ENCODE measurements at places on chromosomes 3 and 15. TPM values are rescaled to one million over a fixed set of nuclear protein-coding genes. Genes with fewer than 3 reads are reported as not detected.
A peak's percentile ranks its signal among the peaks of the same experiment; 100 is the strongest.

GRCh38 chr15:75695220-75695619 lies 17.4 kb downstream of the CSPG4 start:
- no peaks in the 10 kb centered on the region for H3K27me3 ChIP-seq
- no peak overlapping the region for H3K27ac ChIP-seq
- H3K4me1 ChIP-seq: peaks cover 51% of the 10 kb centered on the region

CCDC9B gene
- total RNA-seq: 36.0 TPM

DNA sequence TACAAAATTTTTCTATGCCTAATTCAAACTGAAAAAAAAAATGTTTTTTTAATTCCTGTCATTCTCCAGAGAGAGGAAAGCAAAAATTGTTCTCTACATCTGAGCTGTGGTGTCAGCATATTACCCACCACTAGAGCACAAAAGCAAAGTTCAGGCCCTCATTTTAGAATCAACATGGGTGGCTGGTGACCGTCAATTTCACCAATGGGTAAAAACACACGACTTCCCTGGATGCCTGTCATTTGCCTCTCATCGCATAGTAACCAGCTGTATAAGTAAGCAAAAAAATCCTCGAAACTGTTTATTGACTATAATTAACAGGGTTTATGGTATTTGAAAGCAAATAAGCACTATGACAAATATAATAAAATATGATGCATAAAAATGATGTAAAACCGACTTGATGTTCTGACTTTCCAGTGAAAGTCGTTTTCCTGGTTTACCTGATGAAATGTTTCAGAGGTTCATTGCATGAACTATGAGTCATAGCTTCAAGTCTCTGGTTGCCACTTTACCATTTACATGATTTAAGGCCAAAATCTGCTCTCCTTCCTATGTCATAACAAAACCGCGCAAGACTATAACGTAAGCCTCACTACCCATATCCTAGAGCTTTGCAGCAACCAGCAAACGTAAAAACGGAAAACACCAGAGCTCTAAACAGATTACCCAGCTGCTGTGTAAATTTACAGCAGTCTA lies 60.5 kb downstream of the THBS1 start:
- DNase-seq: peak; percentile 85
- peaks cover 14% of the 10 kb centered on the region for H3K4me1 ChIP-seq
- peak overlapping the region; percentile 50 for H3K4me3 ChIP-seq

- H3K4me1 ChIP-seq: peaks cover 11% of the 10 kb centered on the region
- no peak overlapping the region for H3K27ac ChIP-seq
- DNase-seq: no peak
- no peaks in the 10 kb centered on the region for H3K27me3 ChIP-seq
- H3K4me3 ChIP-seq: no peak overlapping the region
Observed at GRCh38 chr3:193896419-193896818, 239.5 kb upstream of the HES1 start.

DNA sequence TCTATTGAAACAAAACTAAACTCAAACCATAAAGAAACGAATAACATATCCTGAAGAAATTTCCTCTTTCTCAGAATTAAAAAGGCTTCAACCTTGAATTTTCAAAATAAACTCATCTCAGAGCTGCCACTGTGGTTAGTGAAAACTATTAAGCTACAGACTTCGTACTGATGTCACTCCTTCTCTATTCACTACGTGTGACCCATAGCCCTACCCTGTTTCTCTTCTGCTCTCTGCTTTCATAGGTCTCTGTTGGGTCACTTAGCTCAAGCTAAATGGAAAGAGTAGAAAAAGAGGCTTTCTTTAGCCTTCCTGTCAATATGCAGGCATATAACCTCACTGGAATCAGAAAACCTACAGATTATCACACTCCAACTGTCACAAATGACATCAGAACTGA lies 126.6 kb upstream of the MME start:
- H3K36me3 ChIP-seq: no peaks in the 10 kb centered on the region
- no peak overlapping the region for H3K27ac ChIP-seq
- peaks cover 11% of the 10 kb centered on the region for H3K4me1 ChIP-seq
- DNase-seq: no peak
- H3K4me3 ChIP-seq: no peak overlapping the region

GRCh38 chr3:171704002-171704401 lies 106.3 kb downstream of the PLD1 start:
- H3K27me3 ChIP-seq: no peaks in the 10 kb centered on the region
- H3K4me3 ChIP-seq: no peak overlapping the region
- DNase-seq: peak; percentile 58
- H3K4me1 ChIP-seq: no peaks in the 10 kb centered on the region
- H3K27ac ChIP-seq: no peak overlapping the region

GRCh38 chr3:23575697-23576096 lies 230.1 kb upstream of the UBE2E1 start:
- peak; percentile 16 for DNase-seq
- peaks cover 31% of the 10 kb centered on the region for H3K4me1 ChIP-seq
- no peak overlapping the region for H3K4me3 ChIP-seq
- H3K27ac ChIP-seq: peak overlapping the region; percentile 63
- no peaks in the 10 kb centered on the region for H3K27me3 ChIP-seq
- peaks cover 7% of the 10 kb centered on the region for H3K36me3 ChIP-seq

DNA sequence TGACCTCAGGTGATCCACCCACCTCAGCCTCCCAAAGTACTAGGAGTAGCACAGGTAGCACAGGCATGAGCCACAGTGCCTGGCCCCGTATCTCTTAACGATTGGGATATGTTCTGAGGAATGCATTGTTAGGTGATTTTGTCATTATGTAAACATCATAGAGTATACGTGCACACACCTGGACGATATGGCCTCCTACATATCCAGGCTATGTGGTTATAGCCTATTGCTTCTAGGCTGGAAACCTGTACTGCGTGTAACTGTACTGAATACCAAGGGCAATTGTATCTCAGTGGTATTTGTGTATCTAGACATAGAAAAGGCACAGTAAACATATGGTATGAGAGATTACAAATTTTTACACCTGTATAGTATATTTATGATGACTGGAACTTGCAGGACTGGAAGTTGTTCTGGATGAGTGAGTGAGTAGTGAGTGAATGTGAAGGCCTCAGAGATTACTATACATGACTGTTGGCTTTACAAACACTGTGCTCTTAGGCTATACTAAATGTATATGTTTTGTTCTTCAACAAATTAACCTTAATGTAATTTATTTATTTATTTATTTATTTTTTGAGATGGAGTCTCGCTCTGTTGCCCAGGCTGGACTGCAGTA lies 120.7 kb downstream of the MBNL1 start:
- no peaks in the 10 kb centered on the region for H3K27me3 ChIP-seq
- peaks cover 25% of the 10 kb centered on the region for H3K4me1 ChIP-seq

- H3K4me1 ChIP-seq: no peaks in the 10 kb centered on the region
- peaks cover 11% of the 10 kb centered on the region for H3K27me3 ChIP-seq
- H3K27ac ChIP-seq: no peak overlapping the region
- no peak overlapping the region for H3K4me3 ChIP-seq
- H3K36me3 ChIP-seq: no peaks in the 10 kb centered on the region
Observed at GRCh38 chr15:77944002-77944867, 133.3 kb downstream of the TBC1D2B start.

GRCh38 chr3:194592798-194593752 lies 40.1 kb downstream of the TMEM44 start:
- H3K4me1 ChIP-seq: peaks cover 7% of the 10 kb centered on the region
- no peaks in the 10 kb centered on the region for H3K27me3 ChIP-seq
- H3K36me3 ChIP-seq: peaks cover 7% of the 10 kb centered on the region
- peak; percentile 97 for DNase-seq
- H3K4me3 ChIP-seq: peak overlapping the region; percentile 12
- no peak overlapping the region for H3K27ac ChIP-seq

DNA sequence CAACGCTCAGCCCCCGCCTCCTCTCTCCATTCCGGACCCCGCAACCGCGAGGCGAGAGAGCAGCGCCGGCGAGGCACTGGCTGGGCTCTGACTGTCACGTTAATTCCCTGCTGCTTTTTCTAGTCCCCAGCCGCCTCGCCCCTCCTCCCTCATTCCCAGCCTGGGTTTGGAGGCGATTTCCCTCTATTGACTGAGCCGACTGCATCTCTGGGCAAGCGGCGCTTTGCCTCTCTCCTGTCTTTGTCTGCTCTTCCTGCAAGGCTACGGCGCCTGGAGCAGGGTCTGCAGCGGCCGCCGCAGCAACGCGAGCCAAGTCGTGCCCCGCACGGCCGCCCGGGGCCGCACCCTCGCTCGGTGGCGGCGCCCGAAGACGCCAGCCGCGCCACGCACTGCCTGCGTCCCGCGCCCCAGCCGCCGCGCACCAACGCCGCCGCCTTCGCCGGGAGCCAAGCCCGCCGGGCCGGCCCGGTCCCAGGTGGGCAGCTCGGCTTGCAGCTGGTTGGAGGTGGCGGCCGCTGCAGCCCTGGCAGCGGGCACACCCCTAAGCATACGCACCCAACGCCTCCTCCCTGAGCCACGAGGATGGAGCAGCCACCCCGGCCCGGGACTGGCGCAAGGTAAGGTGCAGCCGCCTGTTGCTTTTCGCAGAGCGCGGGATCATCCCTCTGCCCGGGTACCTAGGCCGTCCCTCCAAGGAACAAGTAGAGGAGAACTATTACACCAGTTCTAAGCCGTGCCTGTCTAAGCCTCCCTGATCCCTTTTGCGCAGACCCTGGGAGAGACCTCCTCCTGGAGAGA lies at the start of gene LRRC3B:
Gene LRRC3B, plus strand, starts transcription at position 152 of the 798 bp plus-strand sequence. CDS start 86,901 bp downstream, outside the sequence.
- no peak for DNase-seq
- H3K4me3 ChIP-seq: no peak within 1 kb of the TSS
- no peak within 1 kb of the TSS for H3K27ac ChIP-seq

DNA sequence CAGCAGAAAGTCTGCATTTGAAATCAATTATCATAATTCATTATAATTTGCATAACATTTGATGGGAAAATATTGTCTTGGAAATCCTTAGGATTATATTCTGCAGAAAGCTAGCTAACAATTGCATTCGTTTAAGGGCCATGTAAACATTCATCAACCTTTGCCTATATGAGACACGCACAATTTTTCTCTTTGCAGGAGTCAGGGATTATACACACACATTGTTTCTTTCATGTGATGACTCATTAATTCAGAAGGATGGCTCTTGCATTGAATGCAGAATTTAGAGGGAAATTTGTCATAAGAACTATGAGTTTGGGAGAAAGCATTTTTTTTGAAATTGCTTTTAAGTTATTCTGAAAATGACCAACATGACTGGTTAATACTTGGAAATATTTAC lies 844.7 kb downstream of the DIPK2A start:
- no peaks in the 10 kb centered on the region for H3K4me1 ChIP-seq
- H3K4me3 ChIP-seq: no peak overlapping the region
- H3K27ac ChIP-seq: no peak overlapping the region
- H3K27me3 ChIP-seq: no peaks in the 10 kb centered on the region

FILIP1L gene
- total RNA-seq: 2.4 TPM

IGSF11 gene
- not detected for total RNA-seq

- no peak overlapping the region for H3K4me3 ChIP-seq
- no peak overlapping the region for H3K27ac ChIP-seq
- peaks cover 84% of the 10 kb centered on the region for H3K27me3 ChIP-seq
- H3K4me1 ChIP-seq: no peaks in the 10 kb centered on the region
- no peaks in the 10 kb centered on the region for H3K36me3 ChIP-seq
- no peak for DNase-seq
Observed at GRCh38 chr15:34760909-34761308, 6.1 kb upstream of the GJD2 start.

DNA sequence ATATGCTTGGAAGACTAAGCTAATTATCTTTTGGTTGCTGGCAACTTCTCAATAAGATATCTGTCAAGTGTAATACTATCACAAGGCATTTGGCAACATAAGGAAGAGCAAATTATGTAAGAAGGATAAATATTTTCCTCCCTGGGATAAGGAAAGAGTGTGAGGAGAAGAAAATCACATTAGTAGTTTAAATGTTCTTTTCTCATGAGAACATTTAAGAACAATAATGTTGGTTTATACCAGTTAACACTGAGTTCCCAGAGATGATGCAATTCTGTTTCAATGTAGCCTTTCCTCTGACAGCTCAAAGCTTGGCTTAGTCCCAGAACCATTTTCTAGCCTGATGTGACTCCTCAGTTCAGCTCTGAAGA lies 66.1 kb upstream of the NPHP3 start:
- H3K4me3 ChIP-seq: no peak overlapping the region
- DNase-seq: peak; percentile 75
- no peaks in the 10 kb centered on the region for H3K27me3 ChIP-seq
- no peaks in the 10 kb centered on the region for H3K36me3 ChIP-seq
- H3K27ac ChIP-seq: peak overlapping the region; percentile 41
- peaks cover 28% of the 10 kb centered on the region for H3K4me1 ChIP-seq

DNA sequence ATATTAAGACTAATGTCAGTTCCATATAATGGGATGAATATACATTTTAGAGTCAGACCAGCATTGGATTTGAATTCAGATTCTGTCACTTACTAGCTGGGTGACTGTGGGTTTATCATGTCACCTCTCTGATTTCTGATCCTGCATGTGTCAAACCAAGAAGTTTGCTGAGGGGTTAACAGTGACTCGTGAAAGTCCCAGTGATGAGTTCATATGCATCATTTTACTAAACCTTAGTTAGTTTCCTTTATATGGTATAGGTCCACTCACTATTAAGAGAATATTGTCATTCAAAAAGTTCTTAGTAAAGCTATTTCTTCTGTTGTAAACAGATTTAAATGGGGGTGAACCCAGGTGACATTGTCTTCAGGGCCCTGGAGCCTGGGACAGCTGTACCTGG lies 102.3 kb downstream of the ZNF621 start:
- peaks cover 11% of the 10 kb centered on the region for H3K4me1 ChIP-seq
- no peaks in the 10 kb centered on the region for H3K36me3 ChIP-seq
- no peak overlapping the region for H3K4me3 ChIP-seq
- H3K27me3 ChIP-seq: no peaks in the 10 kb centered on the region
- no peak for DNase-seq
- no peak overlapping the region for H3K27ac ChIP-seq

DNA sequence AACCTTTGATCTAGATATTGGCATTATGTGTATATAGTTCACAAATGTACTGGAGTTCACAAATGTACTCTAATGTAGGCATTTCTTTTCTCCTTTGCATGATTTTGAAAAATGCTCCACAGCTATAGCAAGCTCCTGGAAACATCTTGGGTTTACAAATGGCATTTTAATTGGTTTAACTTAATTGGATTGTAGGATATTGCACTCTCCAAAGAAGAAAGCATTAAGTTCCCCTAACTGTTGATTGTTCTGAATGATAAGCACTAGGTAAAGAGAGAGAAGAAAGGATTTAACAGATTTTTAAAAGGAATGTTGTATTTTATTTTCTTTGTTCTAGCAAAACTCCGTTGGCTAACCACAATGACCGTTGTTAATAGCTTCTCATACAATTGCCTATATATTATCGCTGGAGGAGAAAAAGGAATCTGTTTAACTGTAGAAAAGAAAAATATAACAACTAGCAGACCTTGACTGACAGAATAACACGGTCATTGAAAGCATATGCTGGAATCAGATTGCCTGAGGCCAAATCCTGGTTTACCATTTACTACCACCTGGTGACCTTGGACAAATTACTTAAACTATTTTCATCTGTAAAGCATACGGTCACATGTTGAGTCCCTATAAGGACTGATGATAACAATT lies 170.8 kb downstream of the PEX5L start:
- no peak for DNase-seq
- no peaks in the 10 kb centered on the region for H3K27me3 ChIP-seq
- H3K36me3 ChIP-seq: no peaks in the 10 kb centered on the region
- no peaks in the 10 kb centered on the region for H3K4me1 ChIP-seq

Measured in MCF 10A (cell line).